ENCODE measurements at places on chromosomes 1 and 21. TPM values are rescaled to one million over a fixed set of nuclear protein-coding genes. Genes with fewer than 3 reads are reported as not detected.

KRTAP19-2 gene
- not detected for total RNA-seq

DNA sequence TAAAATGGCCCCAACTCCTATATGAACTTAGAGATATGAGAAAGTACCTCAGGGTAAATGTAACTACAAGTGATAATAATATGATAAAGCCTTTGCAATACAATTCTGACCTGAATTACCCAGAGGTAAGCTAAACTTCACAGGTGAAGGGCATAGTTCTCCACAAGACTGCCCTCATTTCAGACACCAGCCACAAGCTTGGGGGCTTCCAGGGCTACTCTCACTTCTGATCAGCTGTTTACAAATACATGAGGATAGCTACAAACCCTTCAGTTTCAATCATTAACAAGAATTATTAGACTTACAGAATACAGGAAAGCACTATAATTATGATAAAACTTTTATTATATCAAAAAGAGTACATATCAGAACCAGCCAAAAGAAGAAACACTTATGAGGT lies 18.7 kb upstream of the DPH5 start:
- DNase-seq, result no peak

GRCh38 chr1:100874433-100874832 lies 20.2 kb downstream of the EXTL2 start:
- no peak for DNase-seq

GRCh38 chr1:164772635-164773034 lies 213.7 kb downstream of the PBX1 start:
- no peak for DNase-seq

CHODL gene
- total RNA-seq, result 0.21 TPM

FCRL6 gene
- not detected for total RNA-seq

TEKT2 gene
- 0.19 TPM for total RNA-seq

C1orf35 gene
- 24.4 TPM for total RNA-seq

DNA sequence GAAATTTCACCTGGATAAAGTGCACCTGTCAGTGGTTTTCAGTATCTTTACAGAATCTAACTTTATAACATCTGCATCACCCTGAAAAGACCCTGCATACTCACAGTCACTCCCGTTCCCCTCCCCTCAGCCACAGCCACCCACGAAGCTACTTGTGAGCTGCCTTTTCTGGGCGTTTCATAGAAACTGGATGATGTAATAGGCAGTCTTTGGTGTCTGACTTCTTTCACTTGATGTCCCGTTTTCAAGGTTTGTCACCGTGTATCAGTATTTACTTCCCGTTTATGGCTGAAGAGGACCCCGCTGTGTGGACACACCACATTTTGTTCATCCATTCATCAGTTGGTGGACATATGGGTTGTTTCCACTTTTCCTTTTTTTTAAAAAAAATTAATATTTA lies 47.8 kb upstream of the LRRC3 start:
- peak; percentile 64 for DNase-seq

Measured in activated naive CD8-positive, alpha-beta T cell treated with anti-CD3 and anti-CD28 coated beads for 36 hours (primary cell).